ENCODE measurements at places on chromosomes 4 and X.

DNA sequence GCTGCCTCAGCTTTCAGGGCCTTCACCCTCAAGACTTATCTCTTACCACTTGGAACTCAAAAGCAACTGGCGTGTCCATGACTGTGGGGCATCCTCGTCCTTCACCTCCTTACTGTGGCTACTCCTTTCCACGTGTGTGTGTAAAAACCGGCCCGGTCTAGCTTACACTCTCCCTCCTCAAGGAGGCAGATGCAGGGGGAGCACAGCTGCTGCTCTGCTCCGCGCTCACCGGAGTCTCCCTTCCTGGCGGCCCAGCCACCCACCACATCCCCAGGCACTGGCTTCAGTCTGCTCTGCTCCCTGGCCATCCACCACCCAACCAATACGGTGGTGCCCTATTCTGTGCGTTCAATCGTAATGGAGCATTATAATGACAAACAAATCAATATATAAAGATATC is 8.3 kb downstream of the RNF212 start:
- DNase-seq: no peak

DNA sequence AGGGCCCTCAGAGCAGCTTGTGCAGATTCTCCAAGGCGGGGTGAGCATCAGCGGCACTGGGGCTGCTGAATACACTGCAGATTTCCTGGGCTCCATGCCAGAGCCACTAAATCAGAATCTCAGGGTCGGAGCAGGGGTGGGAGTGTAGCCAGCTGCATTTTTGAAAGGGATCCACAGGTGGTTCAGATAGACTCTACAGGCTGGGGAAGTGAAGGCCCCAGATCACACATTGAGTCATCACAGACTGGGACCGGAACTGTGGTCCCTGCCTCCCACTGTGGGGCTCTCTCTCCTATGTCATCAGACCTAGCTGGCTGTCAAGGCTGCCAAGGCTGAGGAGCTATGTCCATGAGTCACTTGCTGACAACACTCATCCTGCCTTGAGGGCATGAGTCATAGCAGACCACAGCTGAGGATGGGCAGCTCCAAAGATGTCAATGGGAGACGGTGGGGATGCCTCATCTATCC is 162.3 kb upstream of the MAMLD1 start:
- no peak for DNase-seq

DNA sequence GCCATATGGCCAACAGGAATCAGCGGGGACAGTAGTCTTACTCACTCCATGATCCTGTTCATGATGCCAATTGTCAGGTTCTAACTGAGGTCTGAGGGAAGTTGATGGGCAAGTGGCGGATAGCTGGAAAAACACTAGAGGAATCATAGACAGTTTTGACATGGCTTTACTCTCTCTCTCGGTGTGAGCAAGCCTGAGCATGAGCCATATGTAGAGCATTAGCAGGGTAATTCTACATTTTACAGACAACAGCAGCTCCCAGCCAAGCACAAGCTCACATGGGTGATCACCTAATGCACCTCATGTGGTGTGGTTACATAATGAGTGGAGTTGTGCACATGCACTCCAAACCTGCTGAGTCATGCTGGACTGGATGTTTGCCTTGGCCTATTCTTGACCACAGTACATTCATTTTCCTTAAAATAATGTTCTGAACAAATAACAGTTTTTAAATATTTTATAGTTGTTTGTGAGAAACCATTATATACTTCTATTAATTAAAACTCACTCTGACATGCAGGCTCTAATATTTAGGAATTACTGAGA is 429.2 kb downstream of the GPAT3 start:
- no peak for DNase-seq

DNA sequence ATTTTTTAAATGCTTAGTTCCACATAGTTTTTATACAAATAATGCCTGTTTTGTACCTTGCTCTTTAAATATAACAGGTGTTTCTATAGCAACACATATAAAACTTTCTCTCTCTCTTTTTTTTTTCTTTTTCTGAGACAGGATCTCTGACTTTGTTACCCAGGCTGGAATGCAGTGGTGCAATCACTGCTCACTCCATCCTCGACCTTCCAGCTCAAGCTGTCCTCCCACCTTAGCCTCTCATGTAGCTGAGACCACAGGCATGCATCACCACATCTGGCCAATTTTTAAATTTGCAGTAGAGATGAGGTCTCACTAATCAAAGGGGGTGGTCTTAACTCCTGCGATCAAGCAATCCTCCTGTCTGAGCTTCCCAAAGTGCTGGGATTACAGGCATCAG is 18.3 kb upstream of the SULT1E1 start:
- no peak for DNase-seq

DNA sequence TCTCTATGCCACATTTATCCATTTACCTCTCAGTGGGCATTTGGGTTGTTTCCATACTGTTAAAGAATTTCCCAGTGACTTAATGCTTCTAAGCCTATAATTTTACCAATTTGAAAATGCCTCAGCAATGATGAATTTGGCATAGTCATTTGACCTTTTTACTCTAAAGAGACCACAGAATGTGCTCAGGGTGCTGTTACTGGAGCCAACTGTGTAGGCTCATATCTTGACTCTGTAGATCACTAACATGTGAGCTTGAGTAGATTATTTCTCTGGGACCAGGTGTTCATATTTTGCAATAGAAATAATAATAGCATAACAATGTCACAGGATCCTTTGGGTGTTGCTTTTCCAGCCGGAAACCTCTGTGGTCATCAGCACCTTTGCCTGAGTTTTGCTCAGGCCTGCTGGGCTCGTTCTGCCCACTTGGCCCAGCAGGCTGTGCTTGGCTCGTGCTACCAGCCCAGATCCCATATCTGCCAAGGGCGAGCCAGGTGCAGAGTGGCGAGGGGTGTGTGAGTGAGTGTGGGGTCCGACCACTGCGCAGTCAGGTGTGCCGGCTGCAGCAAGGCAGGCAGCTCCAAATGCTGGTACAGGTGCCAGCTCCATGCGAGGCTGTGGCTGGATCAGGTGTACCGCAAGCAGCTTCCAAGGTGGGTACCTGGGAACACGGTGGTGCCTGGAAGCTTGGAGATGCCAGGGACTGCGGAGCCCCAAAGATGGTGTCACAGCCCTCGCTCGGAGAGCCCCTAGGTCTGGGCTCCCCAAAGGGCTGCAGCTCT is 70.6 kb upstream of the ANK2 start:
- DNase-seq: no peak

DNA sequence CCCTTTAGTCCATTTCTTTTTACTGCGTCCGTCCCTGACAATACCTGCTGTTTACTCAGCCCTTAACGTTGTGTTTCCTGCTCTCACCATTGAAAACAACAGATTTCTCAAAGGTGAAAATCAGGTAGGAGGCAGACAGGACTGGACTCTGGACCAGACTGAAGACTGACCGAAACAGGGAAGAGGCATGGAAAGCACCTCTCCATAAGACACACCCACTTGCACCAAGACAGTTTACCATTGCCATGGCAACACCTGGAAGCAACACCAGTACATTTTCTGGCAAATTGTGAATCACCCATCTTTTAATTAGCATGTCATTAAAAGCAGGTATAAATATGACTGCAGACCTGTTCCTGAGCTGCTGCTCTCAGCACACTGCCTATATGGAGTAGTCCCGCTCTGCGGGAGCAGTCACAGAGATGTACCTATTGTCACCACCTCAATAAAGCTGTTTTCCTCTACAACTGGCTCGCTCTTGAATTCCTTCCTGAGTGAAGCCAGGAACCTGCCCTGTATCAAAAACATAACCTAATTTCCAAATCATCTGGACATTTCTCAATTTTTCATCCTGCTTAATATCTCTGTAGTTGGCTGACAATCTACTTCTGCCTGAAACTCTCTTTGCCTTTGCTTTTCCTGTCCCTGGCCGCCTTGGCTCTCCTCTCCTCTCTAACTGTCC is 117.0 kb downstream of the RNF150 start:
- no peak for DNase-seq
